Right renal cortex interstitium (tissue), 3 donors: ENCODE measurements at places on chromosomes 4 and X. TPM values are rescaled to one million over a fixed set of nuclear protein-coding genes. Genes with fewer than 3 reads are reported as not detected.

Gene PRSS48
- not detected for polyA plus RNA-seq

Gene PFKFB1
- polyA plus RNA-seq: 0.54 TPM

Gene CCNA2
- 37.4 TPM for polyA plus RNA-seq

Gene DMP1
- polyA plus RNA-seq: not detected

Gene UCP1
- 0.18 TPM for polyA plus RNA-seq

Gene SPATA18
- polyA plus RNA-seq: 1.3 TPM

Gene YIPF6
- polyA plus RNA-seq: 48.1 TPM

Gene PPEF2
- polyA plus RNA-seq: 0.04 TPM

Gene AGTR2
- polyA plus RNA-seq: 97.9 TPM

Gene DOK7
- polyA plus RNA-seq: 1.6 TPM

GRCh38 chr4:169098054-169098497, 88.0 kb upstream of the CBR4 start:
- no peak for DNase-seq

GRCh38 chrX:123184219-123184865, at the start of gene GRIA3:
GRIA3 (plus strand) TSS chrX:123184278; CDS start chrX:123184536, 258 bp downstream.
- DNase-seq: no peak

DNA sequence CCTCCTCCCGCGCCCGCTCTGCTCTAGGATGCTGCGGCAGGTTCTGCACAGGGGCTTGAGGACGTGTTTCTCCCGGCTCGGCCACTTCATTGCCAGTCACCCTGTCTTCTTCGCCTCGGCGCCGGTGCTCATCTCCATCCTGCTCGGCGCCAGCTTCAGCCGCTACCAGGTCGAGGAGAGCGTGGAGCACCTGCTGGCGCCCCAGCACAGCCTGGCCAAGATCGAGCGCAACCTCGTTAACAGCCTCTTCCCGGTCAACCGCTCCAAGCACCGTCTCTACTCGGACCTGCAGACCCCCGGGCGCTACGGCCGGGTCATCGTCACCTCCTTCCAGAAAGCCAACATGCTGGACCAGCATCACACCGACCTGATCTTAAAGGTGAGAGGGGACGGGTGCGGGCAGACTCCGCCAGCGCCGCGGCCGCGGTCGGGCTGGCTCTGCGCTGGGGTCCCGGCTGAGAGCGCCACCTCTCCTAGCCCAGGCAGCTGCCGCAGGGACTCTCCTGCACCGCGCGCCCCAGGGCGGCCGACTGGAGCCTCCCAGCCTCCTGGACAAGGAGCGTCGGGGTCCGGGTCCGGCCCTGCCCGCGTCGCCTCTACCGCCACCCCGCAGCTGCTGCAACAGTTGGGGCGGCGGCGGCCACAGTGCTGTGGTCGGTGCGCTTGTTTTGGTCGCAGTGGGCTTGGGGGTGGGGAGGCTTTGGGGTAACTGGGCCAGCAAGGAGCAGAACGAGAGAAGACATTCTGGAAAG, at the start of gene PTCHD1:
TSS of gene PTCHD1 (plus strand) at position 2 of the 752 bp plus-strand sequence. CDS start at position 29, 27 bp downstream.
- DNase-seq: no peak

DNA sequence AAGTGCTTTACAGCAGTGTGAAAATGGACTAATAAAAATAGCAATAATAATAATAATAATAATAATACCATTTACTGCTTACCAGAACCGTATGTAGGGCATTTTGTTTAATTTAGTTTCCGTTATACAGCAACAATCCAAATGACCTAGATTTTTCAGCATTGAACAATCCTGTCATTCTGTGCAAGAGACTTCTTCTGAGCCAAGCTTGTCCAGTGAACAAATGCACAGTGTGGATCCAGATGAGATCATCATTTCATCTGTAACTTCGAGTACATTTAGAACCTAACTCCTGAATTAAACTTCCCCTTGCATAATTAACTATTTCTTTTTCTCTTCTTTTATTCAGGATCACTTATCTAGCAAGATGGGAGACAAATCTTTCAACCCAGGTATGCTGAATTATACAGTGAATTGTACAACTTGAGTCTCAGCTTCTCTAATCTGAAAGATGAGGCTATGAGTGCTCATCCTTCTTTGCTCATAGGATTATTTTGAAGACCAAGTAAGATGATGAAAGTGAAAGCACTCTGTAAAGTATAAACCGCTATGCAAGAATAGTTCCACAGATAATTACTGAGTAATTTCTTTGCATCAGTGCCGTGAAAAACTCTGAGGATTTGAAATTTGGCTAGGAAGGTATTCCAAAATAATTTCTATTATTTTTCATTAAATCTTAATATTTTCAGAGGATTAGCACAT, 6.6 kb downstream of the CLNK start:
- DNase-seq: no peak

GRCh38 chr4:178808106-178808505, 1365.9 kb upstream of the AGA start:
- no peak for DNase-seq

- DNase-seq: no peak
These were observed 70.1 kb downstream of the CHST7 start for GRCh38 chrX:46643636-46644035.

GRCh38 chr4:8706216-8707044, 113.9 kb downstream of the CPZ start:
- DNase-seq: no peak

- no peak for DNase-seq
These were observed 544.7 kb upstream of the NR3C2 start for GRCh38 chr4:148986951-148987350.

DNA sequence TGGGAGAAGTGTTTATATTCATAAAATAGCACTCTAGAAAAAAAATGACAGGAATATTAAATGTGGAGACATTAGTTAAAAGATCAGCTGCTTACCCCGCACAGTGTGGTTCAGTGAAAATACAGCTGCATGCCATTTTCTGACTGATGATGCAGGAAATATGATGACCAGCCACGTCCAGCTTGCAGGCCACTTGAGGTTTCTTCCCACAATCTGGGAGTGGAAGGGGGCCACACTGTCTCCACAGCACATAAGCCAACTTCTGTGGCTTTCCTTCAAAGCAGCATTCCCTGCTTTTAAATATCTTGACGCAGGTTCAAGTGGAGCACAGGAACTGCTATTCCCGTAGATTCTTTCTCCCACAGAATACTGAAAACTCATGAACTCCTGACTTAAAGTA, 173.4 kb upstream of the GALNT7 start:
- DNase-seq: no peak

GRCh38 chr4:40394236-40394635, 59.1 kb downstream of the CHRNA9 start:
- DNase-seq: no peak

- no peak for DNase-seq
These were observed 1.9 kb downstream of the HUWE1 start for GRCh38 chrX:53684415-53685192.

- no peak for DNase-seq
These were observed 32.8 kb downstream of the FAM149A start for GRCh38 chr4:186137196-186137794.

- DNase-seq: no peak
These were observed 22.4 kb downstream of the NAT8L start for GRCh38 chr4:2081540-2081939.

DNA sequence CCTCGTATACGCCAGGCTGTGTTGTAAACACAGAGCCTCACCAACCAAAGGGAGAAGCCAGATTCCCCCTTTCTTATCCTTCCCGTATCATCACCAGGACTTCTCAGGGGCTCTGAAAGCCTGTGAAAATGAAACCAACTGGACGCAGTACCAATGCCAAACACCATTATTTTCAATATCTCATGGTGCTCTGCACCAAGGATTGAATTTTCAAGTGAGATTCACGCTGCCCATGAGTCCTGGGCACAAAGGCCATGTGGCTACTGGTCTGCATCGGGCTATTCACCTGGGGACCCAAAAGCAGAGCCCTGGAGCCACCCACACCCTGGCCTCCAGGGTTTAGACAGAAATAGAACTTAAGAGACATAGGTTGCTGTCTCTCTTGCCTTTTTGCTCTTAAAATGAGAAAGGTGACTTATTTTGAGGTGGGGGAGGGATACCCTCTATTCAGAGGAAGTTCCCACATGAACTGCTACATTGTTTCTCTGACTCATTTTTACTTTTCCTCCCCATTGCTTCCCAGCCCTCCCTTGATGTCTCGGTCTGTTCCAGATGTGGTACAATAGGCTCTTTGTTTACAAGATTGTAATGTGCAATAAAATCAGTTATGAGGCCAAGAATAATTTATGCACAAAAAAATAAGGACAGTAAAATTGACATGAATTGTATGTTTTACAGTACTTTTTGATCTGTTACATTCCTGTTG, 55.4 kb downstream of the MAML3 start:
- no peak for DNase-seq

DNA sequence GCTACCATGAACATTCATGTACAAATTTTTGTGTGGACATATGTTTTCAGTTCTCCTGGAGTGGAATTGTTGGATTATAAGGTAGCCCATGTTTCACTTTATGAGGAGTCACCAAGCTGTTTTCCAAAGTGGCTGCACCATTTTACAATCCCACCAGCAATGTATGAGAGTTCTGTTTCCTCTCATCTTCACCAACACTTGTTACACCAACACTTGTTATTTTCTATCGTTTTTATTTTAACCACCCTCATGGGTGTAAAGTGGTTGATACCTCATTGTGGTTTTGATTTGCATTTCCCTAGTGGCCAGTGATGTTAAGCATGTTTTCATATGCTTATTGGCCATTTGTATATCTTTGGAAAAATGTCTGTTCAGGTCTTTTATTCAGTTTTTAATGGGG, 4.1 kb downstream of the EXOC1 start:
- DNase-seq: no peak

DNA sequence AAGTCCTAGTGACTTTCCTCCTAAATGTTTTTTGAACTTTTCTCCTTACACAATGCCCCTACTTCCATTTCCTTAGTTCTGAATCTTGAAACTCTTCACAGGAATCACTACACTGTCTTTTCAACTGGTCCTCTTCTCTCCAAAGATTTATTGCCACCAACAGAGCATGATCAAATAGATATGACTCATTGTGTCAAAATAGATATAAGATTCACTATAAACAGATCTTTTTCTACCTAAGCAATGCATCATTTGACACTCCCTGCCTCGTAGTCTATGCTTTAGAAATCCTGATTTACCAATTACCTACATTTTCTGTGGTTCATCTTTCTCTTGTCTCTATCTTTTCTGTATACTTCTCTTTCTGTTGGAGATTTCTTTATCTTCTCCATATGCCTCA, 789.6 kb upstream of the SLIT2 start:
- DNase-seq: no peak

DNA sequence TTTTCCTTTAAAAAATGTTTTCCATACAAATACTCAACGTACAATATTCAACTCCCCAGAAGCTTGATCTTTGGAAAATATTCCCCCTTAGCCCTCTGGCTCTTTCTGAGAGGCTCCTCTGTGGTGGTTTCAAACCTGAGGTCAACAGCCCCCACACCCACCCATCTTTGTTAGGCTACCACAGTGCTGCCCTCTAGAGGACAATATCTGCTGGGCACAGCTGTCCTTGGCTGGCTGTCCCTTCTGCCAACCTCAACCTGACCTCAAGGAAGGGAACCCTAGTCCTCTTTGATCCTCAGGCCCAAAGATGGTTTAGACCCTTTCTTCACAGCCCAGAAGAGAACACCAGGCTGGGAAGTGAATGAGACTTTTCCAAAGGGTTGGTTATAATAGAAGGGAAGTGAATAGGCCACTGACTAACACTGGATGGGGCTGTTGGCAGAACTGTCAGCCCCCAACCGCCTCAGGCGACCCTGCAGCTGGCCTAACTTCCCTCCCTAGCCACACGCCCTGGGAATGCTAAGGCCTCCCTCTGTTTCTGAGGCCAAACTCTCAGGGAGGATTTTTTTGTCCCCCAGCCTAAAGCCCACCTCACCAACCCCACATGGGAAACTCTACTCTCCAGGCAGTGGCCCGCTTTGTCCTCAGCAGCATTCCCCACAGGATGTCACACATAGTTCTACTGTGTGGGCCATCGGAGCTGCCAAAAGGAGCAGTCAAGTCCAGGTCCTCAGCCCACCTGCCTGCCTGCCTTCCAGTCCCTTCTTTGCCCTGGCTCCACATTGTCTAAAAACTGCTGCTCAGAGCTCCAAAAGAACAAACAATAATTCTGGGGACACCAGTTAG, 34.3 kb downstream of the NYX start:
- DNase-seq: no peak

DNA sequence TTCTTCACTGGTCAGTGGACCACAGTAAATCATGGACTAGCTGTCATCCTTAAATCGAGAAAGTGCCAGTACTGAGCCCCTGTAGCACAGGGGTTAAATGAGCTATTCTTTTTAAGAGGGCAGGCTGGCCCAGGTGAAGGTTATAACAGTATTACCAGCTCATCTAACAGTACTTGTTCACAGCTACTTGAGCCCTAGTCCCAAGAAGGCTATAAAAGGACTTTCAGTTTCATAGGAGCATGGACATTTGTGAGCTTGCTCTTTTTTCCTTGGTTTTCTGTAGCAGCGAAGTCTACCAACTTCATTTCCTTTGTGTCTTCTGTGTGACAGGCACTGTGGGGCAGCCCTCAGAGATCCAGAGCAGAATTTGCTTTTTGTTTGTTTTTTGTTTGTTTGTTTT, 61.0 kb downstream of the ARX start:
- DNase-seq: no peak

DNA sequence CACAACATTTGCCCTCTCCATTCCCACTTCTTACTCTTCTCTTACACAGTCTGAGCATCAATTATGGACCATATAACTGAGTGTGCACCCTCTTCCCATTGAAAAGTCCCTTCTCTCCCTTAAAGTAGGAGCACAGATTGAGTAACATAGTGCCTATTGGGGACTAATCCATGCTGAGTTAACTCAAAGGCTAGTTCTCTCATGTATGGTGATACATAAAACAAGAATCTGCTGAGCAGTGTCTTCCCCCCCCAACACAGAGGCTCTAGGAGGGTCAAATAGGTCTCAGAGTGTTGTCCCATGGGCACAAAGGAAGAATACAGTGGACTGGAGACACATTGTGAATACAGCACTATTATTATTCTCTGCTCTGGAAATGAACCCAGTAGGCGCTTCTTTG, 274.6 kb upstream of the BOD1L1 start:
- DNase-seq: no peak

- no peak for DNase-seq
These were observed 143.7 kb downstream of the RASL11B start for GRCh38 chr4:53005808-53006207.

DNA sequence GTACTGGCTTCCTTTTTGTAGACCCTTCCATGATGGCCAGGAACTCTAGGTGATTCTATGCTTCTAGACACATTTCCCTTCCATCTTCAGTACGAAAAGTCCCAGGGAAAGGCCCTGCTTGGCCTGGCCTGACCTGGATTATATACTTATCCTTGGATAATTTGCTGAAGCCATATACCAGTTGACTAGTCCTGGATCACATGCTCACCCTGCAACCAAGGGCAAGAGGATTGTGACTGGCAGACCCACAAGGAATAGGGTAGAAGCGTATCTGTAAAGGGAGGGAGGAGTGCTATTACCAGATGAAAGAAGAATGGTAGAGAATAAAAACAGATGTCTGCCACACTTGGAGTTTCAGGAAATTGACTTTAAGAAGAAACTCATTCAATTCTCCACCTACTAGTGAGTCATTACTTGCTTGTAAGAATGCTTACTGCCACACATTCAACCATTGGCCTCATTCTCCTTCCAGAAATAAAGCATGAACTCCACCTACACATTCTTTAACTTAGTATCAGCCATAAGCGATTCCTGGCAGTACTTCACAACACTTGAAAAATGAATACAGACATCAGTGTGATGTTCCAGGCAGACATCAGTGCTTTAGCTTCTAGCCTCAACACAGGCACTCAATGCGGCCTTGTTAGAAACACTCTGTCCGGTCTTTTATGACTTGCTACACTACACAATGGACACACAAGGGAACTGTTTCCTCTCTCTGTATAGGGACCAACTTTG, 141.8 kb downstream of the CBR4 start:
- DNase-seq: no peak

GRCh38 chrX:130091980-130092522, 18.2 kb downstream of the ELF4 start:
- no peak for DNase-seq

- no peak for DNase-seq
These were observed 8.8 kb downstream of the SH3D19 start for GRCh38 chr4:151316645-151317044.
